Putamen (tissue), 1 donor: ENCODE measurements at places on chromosomes 1 and 21.
A peak's percentile ranks its signal among the peaks of the same experiment; 100 is the strongest.

DNA sequence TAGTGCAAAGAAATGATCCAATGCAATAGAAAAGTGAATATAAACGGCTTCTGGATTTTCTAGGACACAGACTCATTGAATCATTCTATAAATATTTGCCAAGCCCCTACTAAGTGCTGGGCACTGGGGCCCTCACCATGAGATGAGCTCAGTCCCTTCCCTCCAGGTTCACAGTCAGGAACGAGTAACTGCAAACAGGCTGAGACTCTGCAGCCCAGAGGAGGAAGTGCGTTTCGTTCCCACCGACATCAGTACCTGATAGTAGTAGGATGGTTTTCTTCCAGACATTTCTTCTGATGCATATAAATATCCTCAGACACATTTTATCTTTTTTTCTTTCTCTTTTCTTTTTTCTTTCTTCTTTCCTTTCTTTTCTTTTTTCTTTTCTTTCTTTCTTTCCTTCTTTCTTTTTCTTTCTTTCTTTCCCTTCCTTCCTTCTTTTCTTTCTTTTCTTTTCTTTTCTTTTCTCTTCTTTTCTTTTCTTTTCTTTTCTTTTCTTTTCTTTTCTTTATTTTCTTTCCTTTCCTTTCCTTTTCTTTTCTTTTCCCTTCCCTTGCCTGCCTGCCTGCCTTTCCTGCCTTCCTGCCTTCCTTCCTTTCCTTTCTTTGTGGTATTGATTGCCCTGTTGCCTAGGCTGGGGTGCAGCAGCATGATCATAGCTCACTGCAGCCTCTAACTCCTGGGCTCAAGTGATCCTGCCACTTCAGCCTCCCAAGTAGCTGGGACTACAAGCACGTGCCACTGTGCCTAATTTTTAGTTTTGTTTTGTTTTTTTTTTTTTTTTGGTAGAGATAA lies 135.4 kb downstream of the DISC1 start:
- no peak for DNase-seq

GRCh38 chr1:10302416-10302815 lies 92.0 kb downstream of the KIF1B start:
- no peak for DNase-seq

- DNase-seq, result no peak
These were observed 102.8 kb downstream of the GDAP2 start for GRCh38 chr1:117826540-117827078.

- DNase-seq, result no peak
These were observed 576.6 kb downstream of the ADGRL2 start for GRCh38 chr1:82377201-82377884.

DNA sequence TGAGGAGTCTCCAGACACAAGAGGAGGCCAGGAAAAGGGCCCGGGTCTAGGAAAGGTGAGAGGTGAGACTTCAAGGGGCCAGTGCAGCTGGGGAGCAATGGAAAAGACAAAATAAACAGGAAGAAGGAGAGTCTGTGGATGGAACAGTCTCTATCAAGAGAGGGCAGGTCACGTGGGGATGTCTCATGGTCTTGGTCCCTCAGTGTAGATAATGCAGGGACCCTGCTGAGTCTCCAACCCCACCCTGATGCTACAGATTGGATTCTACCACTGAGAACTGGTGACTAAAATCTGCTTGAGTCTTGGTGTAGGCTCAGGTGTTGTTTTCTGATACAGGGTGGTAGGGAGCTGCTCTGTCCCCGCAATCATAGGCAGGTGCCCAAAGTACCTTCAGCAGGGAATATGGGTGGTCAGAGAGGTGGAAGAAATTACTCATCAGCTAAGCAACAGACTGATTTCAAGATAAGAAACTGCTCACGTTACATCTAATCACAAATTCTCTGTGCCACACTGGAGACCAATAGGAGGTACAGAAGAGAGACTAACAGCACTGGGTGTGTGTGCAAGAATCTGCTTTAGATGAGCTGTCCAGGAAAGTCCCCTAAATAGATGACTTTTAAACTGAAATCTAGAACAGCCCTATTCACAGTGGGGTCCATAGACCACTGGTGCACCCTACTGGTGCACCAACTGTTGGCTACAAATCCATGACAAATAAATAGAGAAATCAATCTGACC lies 101.5 kb upstream of the TLR5 start:
- no peak for DNase-seq

DNA sequence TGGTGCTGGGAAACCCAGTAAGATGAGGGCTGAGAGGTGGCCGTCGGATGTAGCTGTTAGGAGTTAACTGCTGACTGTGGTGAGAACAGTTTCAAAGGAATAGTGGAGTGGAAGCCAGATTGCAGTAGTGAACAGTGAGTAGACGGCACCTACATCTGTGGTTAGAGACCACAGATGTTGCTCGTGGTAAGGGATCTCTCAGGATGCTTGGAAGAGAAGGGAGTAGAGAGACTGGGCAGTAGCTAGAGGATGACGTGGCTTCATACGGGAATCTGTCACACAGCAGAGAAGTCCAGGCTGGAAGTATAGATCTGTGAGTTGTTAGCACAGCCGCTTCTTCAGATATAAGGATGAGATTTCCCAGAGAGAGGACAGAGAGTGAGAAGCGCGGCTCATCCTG lies 7.8 kb upstream of the ARTN start:
- DNase-seq, result no peak

DNA sequence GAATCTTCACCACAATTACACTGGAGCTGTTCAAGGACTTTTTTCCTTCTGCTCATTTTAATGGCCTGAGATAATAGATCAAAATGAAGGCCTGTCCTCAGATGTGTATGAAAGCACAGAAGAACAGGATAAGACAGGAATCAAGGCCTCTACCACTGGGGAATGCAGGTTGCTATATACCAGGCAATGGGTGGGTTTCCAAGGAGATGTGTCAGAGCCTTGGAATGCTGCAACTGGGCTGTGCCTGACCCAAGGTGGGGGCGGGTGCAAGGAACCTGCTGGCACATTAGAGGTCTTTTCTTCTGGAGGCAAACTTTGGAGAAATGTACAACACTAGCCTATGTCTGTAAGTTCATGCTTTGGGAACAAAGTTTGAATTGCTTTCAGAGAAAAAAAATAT lies 21.7 kb upstream of the LAMC2 start:
- no peak for DNase-seq

GRCh38 chr1:50529510-50529909 lies 106.3 kb upstream of the DMRTA2 start:
- DNase-seq, result no peak

- DNase-seq, result peak; percentile 56
These were observed 179.4 kb downstream of the HIVEP3 start for GRCh38 chr1:41739061-41739955.

- DNase-seq, result no peak
These were observed 79.2 kb upstream of the ETS2 start for GRCh38 chr21:38726482-38726881.

DNA sequence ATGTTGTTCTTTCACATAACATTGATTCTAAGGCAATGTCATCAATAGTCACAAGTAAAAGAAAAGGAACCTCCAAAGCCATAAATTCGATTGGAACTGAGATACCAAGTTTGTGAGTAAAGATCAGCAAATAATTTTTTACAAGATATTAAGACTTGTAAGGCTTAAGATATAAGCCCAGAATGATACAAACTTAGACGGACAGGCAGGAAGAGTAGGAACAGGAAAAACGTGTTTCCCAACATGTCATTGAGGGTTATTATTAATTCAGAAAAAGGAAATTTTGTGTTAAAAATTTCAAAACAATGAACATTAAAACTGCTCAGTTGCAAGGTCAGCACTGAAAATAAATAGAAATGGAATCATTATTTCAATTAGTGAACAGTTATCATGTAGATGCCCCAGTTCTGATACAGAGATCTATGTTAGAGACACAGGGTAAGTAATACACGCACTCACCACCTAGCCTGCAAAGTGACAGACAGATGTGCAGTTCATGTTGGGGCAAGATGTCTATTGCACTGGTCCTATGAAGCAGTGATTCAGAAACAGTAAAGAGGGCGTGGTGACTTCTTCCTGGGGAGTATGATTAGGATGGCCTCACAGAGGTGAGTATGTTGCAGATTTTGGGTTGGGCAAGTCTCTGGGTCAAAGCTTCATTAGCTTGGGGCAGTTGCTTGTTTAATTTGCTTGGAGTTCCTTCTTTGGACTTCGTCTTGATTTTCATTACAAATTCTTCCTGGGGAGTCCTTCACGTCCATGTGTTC lies 284.4 kb downstream of the SETD4 start:
- no peak for DNase-seq

GRCh38 chr1:58515794-58516401 lies 30.6 kb downstream of the OMA1 start:
- peak; percentile 70 for DNase-seq

- peak; percentile 10 for DNase-seq
These were observed 13.2 kb upstream of the HMGCL start for GRCh38 chr1:23838401-23838866.

- DNase-seq, result no peak
These were observed 291.8 kb downstream of the NFIA start for GRCh38 chr1:61374156-61374555.

GRCh38 chr1:35567947-35568558 lies 5.1 kb upstream of the TFAP2E start:
- DNase-seq, result no peak

- DNase-seq, result no peak
These were observed 51.7 kb upstream of the EDEM3 start for GRCh38 chr1:184806296-184806721.

DNA sequence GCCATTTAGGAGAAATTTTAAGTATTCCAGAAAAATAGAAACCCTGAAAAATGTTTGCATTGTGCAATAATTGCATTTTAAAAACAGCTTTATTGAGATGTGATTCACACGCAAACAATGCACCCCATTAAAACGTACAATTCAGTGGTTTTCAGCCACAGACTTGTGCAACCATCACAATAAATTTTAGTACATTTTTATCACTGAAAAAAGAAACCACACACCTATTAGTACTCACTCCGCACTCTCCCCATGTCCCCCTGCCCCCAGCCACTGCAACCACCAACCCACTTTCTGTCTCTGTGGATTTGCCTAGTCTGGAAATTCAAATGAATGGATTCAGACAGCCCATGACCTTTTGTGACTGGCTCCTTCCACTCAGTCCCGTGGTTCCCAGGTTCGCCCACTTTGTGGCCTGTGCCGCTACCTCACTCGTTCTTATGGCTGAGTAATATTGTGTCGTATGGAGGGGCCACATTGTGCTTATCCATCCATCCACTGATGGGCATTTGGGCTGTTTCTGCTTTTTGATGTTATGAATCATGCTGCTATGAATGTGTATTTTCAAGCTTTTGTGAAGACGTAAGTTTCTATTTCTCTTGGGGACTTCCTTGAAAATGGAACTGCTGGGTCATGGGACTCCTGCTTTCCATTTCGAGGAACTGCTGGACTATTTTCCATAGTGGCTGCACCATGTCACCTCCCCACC lies 147.7 kb upstream of the ARHGEF16 start:
- DNase-seq, result no peak

DNA sequence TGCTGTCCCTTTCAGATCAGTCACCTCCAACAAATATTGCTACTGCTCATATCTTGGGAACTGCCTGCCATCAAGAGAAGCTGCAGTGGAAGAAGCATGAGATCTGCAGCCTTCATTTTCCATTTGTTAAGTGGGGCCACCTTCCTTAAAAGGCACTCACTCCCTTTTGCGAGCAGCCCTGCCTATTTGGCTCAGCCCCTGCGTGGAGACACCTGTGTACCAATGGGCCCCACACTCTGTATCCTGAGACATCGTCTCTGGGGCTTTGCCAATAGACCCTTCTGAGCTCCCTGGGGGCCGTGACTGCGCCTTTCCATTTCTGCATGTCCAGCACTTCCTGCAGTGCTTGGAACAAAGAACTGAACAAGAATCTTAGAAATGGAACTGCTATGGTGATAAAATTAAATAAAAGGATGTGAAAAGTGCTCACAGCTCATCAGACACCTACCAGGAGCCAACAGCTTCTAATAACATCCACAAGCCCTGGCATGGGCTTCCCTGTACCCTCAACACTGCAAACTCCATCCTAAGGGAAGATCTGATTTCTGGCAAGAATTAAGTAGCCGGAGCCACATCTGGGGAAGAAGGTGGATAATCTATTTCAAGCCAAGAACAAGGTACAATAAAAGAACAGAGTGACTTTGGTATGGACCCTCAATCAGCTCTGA lies 36.7 kb downstream of the PARP1 start:
- no peak for DNase-seq

DNA sequence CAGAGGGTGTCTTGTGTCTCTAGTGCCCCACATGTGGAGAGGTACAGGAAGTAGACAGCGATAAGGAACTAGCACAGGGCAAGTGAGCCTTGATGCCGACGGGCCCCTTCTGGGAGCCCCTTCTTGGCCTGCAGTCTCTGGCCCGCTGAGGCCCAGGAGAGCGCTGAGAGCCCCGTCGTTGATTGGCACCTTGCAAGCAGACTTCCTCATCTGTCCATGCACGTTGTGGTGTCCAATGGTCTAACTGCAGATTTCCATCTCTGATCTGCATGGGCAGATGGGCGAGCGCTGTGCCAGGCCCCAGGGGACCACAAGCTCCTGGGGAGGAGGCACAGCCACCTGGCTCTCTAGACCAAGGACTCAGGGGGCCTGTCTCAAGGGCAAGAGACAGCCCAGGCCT lies 32.4 kb downstream of the PLEKHA6 start:
- DNase-seq, result no peak

- DNase-seq, result no peak
These were observed 4.9 kb downstream of the LHX9 start for GRCh38 chr1:197922070-197922390.

GRCh38 chr1:27891196-27891889 lies 19.0 kb downstream of the THEMIS2 start:
- DNase-seq, result no peak

- peak; percentile 39 for DNase-seq
These were observed 369.7 kb downstream of the RRAGC start for GRCh38 chr1:38489844-38490270.

- no peak for DNase-seq
These were observed 15.1 kb upstream of the ATP1A4 start for GRCh38 chr1:160136121-160136925.
